Activated T-cell treated with anti-CD3 and anti-CD28 coated beads, Interleukin-2, amount 50 U/mL, for 72 hours (primary cell): ENCODE measurements at places on chromosomes 4 and X. TPM values are rescaled to one million over a fixed set of nuclear protein-coding genes. Genes with fewer than 3 reads are reported as not detected.

- no peak for DNase-seq
Observed at GRCh38 chr4:129335818-129336217, 239.9 kb downstream of the C4orf33 start.

- peak; percentile 0 for DNase-seq
Observed at GRCh38 chrX:38985375-38985774, 184.1 kb downstream of the MID1IP1 start.

- DNase-seq, result peak; percentile 56
Observed at GRCh38 chrX:48468693-48469691, 1.1 kb downstream of the SLC38A5 start.

DNA sequence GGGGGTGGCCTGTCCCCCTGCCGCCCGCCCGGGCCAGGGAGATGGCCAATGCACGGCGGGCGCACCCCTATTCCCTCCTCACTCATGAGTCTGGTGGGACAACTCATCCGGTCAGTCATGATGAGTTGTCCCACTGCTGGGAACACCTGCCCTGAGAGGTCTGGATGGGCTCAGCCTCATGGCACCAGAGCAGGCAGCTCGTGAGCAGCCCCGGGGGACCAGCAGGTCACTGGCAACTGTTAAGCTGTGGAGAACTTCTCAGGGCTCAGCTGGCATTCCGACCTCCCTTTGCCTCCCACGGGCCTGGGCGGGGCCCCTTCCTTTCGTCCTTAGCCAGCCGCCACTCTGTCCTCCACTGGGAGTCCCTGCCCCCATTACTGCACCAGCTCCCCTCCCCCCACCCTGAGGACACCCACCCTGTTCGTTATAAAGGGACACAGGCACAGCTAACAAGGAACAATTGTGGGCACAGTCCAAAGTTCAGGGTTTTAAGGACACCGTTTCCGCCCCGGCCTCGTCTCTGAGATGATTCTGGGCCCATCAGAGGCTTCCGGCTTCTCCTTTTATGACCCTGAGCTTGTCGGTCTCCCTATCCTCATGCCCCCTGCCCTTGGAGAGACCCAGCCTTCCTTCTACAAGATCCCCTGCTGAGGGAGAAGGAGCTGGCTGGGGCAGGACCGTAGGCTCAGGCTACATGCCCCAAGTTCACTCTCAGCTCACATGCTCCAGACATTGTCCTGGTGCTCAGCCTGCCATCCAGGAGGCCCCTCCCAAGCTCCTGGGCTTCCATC lies 14.6 kb upstream of the KIAA0232 start:
- DNase-seq, result no peak

DNA sequence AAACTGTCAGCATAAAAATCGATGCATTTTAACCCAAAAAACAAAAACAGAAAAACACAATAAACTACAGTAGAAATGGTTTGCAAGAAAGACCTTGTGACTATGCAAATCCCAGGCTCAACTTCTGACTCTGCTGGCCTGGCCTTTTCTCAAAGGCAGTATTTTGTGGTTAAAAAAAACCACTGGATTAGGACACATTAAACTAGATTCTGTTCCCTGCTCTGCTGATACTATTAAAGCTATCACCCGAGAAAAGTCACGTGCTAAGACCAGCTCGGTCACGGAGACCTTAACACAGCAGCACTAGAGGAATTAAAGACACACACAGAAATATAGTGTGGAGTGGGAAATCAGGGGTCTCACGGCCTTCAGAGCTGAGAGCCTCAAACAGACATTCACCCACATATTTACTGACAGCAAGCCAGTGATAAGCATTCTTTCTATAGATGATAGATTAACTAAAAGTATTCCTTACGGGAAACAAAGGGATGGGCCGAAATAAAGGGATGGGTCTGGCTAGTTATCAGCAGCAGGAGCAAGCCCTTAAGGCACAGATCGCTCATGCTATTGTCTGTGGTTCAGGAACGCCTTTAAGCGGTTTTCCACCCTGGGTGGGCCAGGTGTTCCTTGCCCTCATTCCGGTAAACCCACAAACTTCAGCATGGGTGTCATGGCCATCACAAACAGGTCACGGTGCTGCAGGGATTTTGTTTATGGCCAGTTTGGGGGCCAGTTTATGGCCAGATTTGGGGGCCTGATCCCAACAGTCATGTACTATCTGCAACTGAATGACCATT lies 16.1 kb downstream of the CBR4 start:
- no peak for DNase-seq

- DNase-seq, result no peak
Observed at GRCh38 chr4:54228961-54229501, at the start of gene PDGFRA. Gene PDGFRA (plus strand): TSS chr4:54229293. CDS start chr4:54258769, 29,476 bp downstream.

- no peak for DNase-seq
Observed at GRCh38 chrX:22015139-22015750, 16.9 kb upstream of the PHEX start.

DNA sequence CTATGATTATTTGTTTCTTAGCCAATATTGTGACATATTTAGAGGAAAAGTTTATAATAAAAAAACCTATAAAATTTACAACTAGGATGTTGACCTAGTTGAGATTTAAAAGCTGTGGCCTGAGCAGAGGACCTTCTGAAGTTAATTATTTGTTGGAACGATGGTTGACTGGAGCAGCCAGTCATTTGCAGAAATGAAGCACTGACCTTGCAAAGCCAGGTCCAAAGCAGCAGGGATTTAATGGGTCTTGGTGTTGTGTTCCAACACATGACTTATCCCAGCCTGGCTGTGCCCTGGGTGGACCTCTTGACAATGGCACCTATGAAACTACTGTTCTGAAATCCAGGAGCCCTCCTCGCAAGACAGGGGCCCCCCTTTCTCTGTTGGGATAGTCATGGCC lies 235.2 kb downstream of the FRAS1 start:
- no peak for DNase-seq

DNA sequence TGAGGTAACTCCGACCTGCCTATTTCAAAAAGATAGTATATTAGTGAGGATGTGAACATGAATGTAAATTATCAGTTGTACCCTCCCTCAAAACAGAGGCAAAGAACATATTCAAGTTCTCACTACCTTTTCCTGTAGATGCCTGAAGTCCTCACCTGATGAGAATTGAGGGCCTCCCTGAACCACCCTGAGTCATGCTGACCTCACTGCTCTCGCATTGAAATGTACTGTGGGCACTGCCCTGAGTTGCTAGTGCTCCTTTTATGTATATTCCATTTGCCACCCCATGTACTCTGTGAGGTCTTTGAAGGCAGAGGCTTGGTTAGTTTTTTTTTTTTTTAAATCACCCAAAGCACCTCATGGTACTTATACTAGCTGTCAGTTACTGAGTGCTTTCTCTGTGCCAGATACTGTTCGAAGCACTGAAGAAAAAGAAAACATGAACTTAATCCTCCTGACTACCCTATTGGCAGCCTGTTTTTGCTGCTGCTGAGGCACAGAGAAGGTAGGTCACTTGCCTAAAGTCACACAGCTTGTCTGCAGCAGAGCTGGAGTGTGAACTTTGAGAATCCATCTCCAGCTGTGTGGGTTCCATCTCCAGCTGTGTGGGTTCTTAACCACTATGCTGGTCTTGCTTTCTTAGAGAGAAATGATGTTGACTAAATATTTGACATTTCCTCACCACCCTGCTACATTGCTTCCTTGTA lies 253.1 kb upstream of the GPC4 start:
- peak; percentile 0 for DNase-seq

- no peak for DNase-seq
Observed at GRCh38 chr4:62328526-62328925, 1128.4 kb downstream of the ADGRL3 start.

DNA sequence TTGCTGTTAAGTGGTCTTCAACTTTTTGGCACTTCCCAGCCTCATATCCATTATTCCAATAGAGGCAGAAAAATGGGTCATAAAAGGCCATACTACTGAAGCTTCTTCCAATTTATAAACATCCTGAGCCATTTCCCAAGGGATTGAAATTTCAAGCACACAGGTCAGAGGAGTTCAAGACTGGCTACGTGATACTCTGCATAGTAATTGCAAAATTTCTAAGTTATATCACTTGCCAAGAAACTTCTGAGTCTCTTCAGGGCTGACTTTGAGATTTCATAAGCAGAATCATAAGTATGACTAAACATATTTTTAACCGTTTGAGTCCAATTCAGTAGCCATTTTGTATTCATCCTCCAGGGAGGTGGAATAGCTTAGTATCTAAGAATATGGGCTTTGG lies 75.6 kb upstream of the RXFP1 start:
- no peak for DNase-seq

GRCh38 chr4:70654605-70655011 lies 11.7 kb downstream of the JCHAIN start:
- no peak for DNase-seq

GRCh38 chr4:67122029-67122428 lies 423.3 kb downstream of the CENPC start:
- DNase-seq, result no peak

GRCh38 chrX:78517124-78517523 lies 142.0 kb downstream of the RTL3 start:
- DNase-seq, result peak; percentile 73

DNA sequence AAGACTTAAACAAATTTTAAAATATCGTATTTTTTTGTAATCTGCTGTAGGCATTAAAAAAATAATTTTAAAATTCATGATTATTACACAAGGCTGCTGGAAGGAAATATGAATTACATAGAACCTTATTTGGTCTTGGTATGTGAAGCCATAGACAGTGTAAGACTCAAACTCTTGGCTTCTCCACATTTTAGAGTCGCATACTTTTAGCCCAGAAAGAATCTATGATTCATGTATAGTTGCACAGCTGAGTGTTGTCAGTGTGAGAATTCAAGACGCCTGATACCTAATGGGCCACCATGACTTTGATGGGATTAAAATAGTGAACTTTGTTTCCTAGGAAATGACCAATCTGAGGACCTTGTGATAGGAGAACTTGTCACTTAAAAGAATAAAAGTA lies 1.4 kb downstream of the INTU start:
- DNase-seq, result no peak

DNA sequence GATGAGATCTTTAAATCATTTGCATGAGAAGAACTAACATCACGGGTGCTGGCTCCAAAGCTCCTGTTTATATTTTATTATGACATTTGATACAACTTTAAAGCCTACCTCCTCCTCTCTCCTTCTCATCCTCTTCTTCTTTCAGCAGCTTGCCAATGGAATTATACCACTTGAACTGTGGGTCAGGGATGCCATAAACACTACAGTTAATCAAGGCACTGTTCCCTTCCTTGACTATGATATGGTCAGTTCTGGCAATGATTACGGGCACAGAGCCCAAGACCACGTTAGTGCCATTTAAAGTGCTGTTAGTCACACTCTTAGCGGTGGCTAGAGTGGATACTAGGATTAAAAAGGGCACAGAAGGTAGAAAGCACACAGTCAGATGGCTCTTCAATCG lies 20.7 kb downstream of the MFAP3L start:
- no peak for DNase-seq

DNA sequence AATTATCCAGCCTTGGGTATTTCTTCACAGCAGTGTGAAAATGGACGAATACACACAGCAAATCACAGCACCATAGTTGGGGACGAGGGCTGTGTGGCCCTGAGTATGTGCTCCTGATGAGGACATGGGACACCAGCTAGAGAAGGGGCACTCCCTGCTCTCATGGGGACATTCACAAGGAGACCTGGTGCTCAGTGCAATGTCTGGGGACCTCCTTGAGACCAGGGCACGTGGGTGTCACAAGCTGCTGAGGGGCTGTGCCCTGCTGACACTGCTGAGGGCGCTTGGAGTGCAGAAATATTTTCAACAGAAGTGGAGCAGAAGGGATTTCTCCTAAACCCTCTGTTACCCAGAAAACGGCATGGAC lies 65.4 kb downstream of the TRMT44 start:
- no peak for DNase-seq

DNA sequence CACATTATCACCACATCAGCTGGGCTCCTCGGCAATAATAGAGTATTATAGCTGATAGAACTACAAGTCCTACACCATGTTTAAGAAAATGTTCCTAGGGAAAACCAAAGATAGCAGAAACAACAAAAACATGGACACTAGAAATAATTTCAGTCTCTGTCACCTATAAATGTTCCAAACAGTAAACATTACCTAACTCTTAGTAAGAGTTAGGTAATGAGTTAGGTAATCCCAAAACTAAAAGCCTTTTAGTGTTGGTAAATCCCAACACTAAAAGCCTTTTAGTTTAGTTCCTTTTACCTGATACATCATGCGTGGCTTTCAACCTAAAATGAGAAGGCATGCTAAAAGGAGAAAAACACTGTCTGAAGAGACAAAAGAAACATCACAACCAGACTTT lies 35.5 kb downstream of the MAGED2 start:
- no peak for DNase-seq

DNA sequence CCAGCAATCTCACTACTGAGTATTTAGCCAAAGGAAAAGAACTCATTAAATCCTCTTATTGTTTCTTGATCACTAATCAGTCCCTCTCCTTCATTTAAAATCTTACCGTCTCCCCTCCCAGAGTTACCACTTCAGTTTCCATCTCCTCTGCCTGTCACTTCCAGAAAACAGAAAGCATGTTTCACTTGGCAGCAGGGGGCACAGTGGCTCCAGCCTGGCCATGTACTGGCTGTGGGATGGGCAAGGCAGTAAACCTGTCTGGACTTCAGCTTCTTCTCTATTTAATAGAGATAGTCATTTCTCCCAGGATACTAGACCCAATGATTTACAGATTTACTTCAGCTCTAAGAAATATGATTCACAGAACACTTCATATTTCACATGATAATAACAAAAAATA lies 63.2 kb downstream of the CD40LG start:
- no peak for DNase-seq

The ZFP92 gene
- 2.4 TPM for total RNA-seq

The MAGEB6B gene
- not detected for total RNA-seq

The GC gene
- not detected for total RNA-seq

The ANXA5 gene
- 64.1 TPM for total RNA-seq

The FGFBP2 gene
- 11.6 TPM for total RNA-seq

The FAM241A gene
- 5.0 TPM for total RNA-seq

The EPGN gene
- 0.43 TPM for total RNA-seq

The RAB9B gene
- total RNA-seq, result 0.96 TPM

The GAGE12H gene
- not detected for total RNA-seq

The IL2 gene
- 24.8 TPM for total RNA-seq

The CCDC120 gene
- total RNA-seq, result 9.0 TPM

The EPHA5 gene
- total RNA-seq, result not detected
